Non-pigmented ciliary epithelial cell (primary cell): ENCODE measurements at places on chromosomes 1 and 21.

GRCh38 chr1:173190101-173190936, 16.8 kb downstream of the TNFSF4 start:
- DNase-seq = no peak

DNA sequence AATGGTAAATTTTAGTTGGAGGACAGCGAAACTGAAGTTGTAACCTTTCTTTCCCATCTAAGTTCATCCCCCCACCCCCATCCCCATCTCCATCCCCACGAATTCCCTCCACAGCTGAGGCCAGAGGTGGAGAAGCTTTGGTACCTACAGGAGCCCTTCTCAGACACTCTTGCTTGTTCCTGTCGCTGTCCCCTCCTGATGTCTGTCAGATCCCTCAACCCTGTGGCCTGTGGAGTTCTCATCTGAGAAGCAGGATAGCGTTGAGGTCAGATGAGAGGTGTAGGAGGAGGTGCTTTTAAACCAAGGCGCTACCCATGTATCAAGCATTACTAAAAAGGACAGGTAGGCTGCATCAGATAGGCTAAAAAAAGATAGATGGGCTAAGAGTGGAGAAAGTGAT, 769 bp downstream of the NTPCR start:
- no peak for DNase-seq

GRCh38 chr1:42942444-42942843, 16.2 kb downstream of the SLC2A1 start:
- DNase-seq = no peak

GRCh38 chr1:61389926-61390845, 307.8 kb downstream of the NFIA start:
- DNase-seq = no peak

DNA sequence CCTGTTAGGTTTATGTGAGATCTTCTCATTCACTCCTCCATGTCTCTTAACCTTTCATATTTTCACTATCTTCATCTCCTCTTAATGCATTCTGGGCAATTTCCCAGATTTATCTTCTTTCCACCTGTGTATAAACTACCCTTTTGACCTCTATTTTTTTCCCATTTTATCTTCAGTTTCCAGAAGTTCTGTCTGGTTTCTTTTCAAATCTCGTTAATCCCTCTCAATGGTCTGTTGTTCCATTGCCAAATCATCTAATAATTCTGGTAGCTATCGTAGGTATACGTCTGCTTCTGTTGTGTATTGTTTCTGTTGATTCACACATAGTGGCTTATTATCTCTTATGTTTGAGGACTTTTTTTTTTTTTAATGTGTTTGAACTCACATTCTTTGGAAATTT, 25.7 kb upstream of the HYI start:
- DNase-seq = no peak
